ENCODE measurements at places on chromosomes 5 and 9.

DNA sequence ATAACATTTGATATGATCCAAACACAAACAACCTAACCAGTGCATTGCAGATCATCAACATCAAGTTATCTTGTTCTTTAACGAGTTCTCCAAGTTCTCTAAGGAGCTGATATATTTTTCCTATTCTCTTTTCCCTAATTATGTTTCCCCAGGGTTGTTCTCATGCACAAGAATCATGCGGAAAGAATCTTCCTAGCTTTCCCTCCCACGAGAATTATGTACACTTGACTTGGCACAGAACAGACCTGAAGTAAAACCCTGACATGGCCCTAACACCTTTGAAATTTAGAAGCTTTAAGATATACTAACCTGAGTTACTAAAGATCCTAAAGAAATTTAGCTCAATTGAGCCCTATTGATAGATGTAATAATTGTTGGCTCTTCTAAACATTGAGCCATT is 110.7 kb upstream of the FST start:
- DNase-seq: no peak

DNA sequence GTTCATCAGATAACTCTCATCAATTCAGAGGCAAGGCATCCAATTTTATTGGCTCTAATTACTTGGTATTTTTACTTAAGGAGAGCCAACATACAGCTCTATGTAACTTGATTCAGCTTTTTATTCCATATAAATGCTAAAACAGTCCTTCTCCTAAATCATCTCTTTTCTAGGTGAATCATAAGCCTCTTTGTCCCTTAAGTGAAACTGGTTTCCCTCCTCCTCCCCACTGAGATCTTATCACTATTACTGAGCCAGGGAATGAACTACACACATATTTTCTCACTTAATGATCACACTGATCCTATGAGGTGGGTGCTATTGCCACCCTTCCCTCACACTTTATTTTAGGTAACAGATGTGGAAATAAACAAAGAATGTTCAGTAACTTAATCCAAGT is 1143.8 kb downstream of the MAT2B start:
- no peak for DNase-seq

DNA sequence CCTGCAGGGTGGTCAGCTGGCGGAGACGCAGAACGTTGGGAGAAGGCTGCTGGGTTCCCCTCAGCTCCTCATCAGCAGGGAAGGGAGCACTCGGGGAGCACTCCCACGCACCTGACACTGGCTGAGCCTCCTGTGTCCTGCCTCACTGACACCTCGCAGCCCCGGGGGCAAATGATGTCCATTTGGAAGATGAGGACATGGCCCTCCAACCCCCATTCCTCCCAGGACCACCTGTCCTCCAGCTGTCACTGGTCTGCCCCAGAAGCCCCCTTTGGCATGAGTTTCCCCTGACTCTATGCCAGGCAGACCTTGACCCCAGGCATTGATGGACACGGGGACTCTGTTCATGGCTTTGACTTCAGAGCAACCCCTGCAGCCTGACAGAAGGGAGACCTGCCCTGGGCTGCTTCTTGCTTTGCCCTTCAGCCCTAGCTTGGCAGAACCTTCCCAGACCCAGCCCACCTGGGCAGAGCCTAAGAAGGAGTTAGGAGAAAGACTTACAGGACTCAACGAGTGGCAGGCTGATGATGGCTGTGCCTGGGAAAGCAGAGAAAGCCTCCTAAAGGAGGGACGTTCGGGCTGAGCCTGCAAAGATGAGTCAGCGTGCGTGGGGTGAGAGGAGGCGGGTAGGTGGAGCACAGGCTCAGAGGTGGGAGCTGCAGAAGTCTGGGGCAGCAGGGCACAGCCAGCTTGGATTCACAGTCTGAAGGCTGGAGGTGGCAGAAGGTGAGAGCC is 90.6 kb downstream of the LMX1B start:
- no peak for DNase-seq

DNA sequence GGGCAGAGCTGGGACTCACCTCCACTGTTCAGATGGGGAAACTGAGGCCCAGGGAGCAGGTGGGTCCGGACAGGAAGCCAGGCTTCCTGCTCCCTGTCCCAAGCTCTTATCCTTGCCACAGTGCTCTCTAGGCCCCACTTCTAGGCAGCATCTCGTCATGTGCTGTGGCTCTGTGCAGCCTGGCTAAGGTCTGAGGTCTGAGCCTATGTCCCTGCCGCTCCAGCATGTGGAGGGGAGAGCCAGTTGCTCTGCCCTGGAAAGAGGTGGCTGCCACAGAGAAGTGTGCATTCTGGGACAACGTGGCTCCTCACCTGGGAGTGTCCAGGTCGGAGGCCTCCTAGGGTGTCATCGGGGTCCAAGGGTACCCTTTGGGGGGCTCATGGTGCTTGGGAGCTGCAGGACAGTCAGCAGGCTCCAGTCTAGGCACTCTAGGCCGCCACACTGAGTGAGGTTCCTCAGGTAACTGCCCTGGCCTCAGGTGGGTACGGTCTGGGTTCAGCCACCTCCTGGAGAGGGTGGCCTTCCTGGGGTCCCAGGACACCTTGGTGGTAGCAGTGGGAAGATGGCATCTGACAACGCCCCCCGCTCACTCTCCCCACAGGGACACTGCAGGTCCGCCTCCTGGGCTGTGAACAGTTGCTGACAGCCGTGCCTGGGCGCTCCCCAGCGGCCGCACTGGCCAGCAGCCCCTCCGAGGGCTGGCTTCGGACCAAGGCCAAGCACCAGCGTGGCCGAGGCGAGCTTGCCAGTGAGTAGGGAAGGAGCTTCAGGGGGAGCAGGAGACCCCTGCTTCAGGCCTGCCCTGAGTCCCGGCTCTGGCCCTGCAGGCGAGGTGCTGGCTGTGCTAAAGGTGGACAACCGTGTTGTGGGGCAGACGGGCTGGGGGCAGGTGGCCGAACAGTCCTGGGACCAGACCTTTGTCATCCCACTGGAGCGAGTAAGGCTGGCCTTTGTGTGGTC is 10.4 kb downstream of the PKN3 start:
- DNase-seq: no peak

DNA sequence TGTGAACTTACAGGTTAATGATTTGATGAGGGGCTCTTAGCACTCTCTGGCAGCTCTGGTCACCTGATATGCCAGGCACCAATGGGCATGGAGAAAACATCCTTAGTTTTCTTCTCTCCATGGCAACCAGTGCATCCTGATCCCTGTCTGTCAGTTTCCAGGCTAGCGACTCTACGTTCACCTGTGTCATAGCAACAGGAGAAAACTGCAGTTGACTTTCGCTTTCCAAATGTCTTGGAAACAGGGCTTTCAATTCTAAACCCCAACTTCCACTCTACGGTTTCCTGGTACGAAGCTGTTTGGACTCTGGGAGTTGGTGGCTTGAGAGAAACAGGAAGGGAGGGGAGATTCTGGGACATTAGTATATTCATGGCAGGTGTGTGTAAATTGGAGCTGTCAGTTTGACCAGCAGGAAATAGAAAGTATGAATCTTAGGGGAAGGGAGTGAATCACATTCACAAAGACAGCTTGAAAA is 74.4 kb downstream of the SLC28A3 start:
- no peak for DNase-seq

GRCh38 chr5:157356576-157356975 is 90.7 kb downstream of the CYFIP2 start:
- DNase-seq: no peak

- DNase-seq: no peak
These were observed at the start of gene EPB41L4A for GRCh38 chr5:112419164-112419985. EPB41L4A (minus strand) TSS chr5:112419277; CDS start chr5:112419039, 238 bp downstream.

GRCh38 chr9:84808416-84808815 is 138.9 kb downstream of the NTRK2 start:
- no peak for DNase-seq

- DNase-seq: no peak
These were observed 101.3 kb upstream of the ADRA1B start for GRCh38 chr5:159814805-159815585.

GRCh38 chr5:159638954-159639559 is 277.2 kb upstream of the ADRA1B start:
- DNase-seq: no peak

DNA sequence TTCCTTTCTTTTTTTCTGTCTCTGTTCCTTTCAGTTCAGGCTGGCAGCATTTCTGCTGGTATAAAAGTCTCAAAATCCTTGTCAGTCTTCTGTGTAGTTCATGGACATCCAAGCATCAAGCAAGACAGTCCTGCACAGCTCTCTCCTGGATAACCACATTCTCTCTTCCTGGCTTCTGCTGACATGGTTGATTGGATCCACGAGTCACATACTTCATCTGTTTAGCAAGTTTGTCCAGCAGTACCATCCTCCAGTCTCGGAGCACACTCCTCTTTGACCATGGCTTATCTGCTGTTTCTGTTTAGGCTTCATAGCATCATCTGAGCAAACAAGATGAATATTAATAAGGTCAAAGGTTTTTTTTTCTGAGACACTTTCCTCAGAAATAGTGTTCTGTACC is 220.8 kb downstream of the KDM4C start:
- no peak for DNase-seq

DNA sequence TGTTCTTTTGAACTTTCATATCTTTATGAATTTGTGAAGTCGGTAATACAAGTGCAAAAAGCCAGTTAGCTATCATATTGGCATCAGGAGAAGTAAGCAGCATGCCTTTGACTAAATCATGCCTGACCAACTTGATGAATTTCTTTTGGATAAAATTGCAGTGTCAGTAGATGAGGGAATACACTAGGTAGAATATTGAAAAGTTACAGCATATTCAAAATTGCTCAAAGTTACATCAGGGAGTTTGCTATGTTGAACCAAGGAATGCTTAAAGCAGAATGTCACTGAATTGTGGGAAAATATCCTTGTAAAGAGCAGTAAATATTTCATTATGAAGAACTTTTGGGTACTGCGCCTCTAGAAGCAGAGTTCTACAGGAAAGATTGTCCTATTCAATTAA is 87.1 kb upstream of the TLX3 start:
- no peak for DNase-seq

GRCh38 chr5:11903121-11903613 is 1.1 kb downstream of the CTNND2 start:
- DNase-seq: no peak

- no peak for DNase-seq
These were observed 30.8 kb downstream of the ARHGAP26 start for GRCh38 chr5:142800776-142801494.

GRCh38 chr5:14197056-14197455 is 53.9 kb downstream of the TRIO start:
- no peak for DNase-seq

DNA sequence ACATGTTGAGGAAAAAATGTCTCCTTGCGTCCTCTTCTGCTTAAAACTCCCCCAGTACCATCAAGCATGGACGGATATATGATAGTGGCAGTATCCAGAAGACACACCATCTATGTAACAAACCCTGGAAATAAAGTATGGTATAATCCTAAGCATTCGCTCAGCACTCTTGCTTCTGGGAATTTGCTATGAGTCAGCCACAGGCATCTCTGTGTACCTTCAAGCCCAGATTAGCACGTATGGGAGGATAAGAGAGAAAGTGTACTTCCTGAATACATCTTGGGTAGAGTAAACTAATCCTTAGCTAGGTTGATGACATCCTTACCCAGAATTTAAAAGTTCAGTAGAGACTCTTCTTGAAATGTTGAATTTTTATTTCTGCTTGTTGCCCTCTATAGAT is 71.2 kb downstream of the GHR start:
- no peak for DNase-seq

DNA sequence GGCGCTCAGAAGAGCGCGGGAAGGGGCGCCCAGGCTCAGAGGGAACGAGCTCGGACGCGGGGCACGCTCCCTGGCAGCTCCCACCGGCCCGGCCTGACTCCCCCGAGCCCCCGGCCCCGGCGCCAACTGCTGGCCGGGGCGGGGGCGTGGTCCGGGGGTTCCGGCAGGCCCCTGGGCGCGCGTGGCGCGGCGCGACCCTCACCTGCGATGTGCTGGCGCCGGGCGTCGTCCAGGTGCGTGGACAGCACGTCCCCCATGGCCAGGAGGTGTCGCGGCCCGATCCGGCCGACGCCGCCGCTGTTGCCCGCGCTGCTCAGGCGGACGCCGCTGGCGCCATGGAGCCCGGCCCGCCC is 43.5 kb upstream of the STXBP1 start:
- no peak for DNase-seq

DNA sequence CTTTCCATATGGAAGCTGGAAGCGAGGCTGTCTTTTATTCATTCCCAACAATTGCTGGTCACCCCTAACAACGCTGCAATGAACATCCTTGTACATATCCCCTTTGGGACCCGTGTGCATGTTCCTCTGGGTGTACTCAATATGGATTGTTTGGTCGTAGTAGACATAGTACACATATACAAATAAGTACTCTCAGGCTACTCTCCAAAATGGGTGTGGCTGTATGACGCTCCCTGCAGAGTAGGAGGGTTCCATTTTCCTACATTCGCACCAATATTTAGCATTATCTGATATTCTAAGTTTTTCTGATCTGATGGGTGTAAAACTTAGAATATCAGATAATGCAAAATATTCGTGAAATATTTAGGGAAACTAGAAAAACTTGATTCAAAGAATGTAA is 23.2 kb upstream of the NAA35 start:
- DNase-seq: no peak

GRCh38 chr5:52894451-52894850 is 94.7 kb upstream of the ITGA2 start:
- no peak for DNase-seq
